ENCODE measurements at places on chromosomes 7 and 10.

GRCh38 chr7:137084607-137085380 lies 216.3 kb downstream of the CHRM2 start:
- DNase-seq, result no peak

- peak; percentile 25 for DNase-seq
These were observed 151.3 kb upstream of the FAM20C start for GRCh38 chr7:40799-41750.

DNA sequence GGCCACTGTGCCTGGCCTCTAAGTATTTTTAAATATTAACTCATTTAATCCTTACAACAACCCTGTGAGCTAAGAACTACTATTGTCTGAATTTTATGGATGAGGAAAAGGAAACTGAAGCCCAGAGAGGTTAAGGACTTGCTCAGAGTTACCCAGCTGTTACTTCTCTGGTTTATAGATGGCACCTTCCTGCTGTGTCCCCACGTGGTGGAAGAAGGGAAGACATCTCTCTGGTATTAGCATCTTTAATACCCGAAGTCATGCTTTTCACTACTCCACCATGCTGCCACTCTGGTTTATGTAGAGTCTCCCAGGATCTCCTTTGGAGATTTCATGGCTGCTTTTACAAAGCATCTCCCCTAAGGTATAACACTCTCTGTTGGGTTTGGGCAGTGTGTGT lies 105.5 kb upstream of the MKLN1 start:
- DNase-seq, result no peak

DNA sequence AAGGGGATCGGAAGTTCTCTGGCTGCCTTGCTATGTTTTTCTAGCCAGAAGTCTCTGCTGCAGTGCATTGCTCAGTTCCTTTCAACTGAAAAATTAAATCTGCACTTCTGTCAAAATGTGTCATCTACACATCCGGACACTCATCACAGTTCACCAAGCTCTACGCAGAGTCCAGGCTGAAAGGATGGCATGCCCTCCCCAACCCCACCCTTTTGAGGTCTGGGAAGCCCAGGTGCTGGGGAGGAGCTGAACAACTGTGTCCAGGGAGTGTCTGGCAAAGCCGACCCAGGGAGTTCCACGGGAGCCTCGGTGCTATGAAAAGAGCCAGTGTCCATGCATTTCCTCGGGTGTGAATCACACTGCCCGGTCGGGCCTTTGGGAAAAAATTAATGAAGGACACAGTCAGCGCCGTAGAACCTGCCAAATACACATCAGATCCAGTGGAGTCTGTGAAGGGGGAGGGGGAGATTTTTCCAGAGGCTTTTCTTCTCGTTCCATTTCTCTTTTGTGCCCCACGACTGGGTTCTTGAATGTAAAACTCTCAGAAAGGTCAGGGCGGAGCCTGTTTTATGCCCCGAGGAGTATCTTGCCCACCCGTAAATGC lies 757 bp upstream of the PALS2 start:
- peak; percentile 50 for DNase-seq

DNA sequence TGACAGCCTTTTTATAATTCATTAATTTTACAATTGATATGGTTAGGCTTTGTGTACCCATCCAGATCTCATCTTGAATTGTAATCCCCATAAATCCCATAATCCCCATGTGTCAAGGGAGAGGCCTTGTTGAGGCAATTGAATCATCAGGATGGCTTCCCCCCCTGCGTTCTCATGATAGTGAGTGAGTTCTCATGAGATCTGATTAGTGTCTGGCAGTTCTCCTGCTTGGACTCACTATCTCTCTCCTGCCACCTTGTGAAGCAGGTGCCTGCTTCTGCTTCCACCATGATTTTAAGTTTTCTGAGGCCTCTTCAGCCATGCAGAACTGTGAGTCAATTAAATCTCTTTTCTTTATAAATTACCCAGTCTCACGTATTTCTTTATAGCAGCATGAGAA lies 165.7 kb upstream of the GNAI1 start:
- no peak for DNase-seq

DNA sequence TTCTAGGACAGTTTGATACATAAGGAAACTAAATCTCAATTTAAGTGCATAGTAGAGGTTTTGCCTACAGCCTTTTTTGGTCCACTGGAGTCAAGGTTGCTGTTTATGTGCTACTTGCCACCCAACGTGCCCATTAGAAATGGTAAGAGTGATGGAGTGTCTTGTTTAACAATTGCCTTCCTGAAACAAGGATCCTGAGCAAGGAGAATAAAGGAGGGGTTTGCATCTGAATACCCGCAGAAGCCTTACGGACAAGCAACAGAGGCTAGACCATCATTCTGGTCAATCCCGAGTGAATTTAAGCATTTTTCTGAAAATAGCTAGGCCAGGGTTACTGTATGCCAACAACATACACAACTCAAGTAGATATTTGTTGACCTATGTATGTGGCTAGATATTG lies 63.6 kb downstream of the MARCHF5 start:
- DNase-seq, result no peak

- no peak for DNase-seq
These were observed 37.6 kb upstream of the GPR22 start for GRCh38 chr7:107432261-107432660.

DNA sequence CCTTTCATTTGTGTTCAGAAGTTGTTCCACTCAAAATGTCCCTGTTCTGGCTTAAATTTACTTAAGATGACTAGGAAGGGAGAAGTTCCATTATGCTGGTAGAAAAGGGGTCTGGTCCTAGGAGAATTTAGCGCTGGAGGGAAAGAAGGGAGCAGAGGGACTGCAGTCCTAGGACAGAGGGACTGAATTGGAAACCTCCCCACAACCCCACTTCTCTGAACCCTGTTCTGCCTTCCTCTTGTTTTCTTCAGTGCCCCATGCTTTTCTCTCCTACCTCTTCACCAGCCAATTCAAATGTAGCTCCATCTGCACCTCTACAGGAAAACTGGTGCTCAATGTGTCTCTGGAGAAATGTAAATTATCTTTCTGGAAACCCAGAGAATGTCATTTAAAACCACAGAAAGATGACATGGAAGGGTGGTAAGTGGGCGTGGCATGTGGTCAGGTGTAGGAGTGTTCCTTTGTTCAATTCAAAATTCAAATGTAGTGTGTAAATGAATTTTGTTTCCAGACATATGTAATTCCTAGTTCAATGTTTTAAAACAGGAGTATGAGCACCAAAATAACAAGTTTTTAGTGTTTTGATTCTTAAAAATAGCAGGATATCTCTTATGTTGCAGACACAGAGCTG lies 24.0 kb upstream of the RHOBTB1 start:
- DNase-seq, result no peak

GRCh38 chr10:1367938-1368841 lies 312.0 kb downstream of the WDR37 start:
- peak; percentile 17 for DNase-seq

DNA sequence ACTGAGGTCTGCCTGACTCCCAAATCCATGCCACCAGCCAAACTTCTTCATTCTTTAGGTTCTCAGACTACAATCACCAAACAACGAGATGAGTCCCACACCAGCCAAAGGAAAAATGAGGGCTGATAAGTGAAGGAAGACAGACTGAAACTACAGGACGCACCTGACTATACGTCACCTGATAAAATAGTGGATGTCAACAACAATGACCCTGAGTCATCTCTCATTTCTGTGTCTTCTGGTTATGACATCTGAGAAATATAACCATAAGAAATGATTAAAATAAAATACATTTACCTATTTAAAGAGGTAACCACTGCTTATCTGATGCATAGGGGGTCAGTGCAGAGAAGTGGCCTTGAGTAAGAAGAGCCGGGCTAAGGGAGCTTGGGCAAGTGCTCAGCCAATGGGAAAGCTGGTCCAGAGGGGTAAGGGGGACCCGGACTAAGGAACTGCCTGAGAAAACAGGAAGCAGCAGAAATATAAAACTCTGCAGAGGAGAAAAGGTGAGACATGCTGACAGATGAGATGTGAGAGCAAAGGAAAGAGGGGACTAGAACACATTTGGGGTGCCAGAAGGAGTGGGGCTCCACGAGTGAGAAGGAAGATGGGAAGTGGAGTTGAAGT lies 51.8 kb downstream of the HIPK2 start:
- DNase-seq, result no peak

- no peak for DNase-seq
These were observed 143.5 kb upstream of the UNC5B start for GRCh38 chr10:71068861-71069271.

- DNase-seq, result peak; percentile 37
These were observed 272.4 kb upstream of the LRGUK start for GRCh38 chr7:133854739-133855138.

DNA sequence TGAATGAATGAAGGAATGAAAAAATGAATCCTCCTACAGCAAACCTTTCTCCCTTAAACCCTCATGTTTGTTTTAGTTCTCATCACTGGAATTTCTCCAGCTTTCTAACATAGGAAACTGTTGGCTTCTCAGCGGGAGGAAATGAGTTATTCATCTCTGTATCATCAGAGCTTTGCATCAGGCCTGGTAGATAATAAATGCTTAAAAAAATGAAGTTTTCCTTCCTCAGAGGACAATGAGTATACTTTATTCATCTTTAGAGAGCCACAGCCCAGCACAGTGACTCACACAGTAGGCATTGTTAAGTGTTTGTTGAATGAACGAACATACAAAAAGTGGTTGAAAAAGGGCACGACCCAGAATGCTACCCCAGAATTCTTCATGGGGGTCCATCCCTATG lies 62.6 kb downstream of the COL13A1 start:
- peak; percentile 85 for DNase-seq

- DNase-seq, result no peak
These were observed 109.8 kb downstream of the GLI3 start for GRCh38 chr7:42127232-42127622.

DNA sequence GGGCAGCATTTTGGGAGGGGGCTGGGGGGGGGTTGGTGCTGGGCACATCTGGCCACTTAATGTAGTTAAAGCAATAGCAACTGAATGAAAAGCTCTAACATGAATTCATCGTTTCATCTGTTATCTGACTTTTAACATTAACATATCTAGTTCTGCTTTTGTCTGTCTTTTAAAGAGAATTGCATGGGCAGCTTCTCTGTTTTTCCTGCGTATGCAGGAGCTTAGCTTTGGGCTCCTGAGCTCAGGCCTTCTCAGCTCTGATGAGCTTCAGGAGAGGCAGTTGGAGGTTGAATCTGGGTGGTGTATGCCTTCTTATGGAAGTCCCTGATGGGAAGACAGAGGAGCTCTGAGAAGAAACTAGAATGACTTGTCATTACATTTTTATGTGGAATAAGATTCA lies 58.4 kb downstream of the DNAJB6 start:
- DNase-seq, result no peak

DNA sequence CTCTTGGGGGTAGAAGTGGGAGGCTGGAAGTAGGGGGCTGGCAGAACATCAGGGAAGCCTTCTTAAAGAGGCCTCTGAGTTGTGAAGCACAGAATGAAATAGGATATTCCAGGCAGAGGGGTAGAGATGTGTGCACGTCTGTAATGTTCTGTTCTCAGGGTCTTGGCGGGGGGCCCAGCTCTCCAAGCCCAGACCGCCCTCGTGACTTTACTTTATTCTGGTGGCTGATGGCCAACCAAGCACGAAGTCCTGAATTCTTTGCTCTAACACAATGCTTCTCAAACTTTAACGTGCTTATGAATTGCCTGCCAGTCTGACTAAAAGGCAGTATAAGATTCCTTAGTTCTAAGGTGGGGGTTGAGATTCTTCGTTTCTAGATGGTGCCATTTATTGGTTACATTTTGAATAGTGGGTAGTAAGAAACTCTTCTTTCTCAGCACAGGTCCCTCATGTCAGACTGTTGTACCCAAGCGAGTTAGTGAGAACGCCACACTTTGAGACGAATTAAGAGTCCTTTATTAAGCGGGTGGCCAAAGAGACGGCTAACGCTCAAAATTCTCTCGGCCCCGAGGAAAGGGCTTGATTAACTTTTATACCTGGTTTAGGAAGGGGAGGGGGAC lies 8.2 kb downstream of the PRXL2A start:
- DNase-seq, result no peak

GRCh38 chr7:101590663-101591435 lies 38.2 kb downstream of the MYL10 start:
- DNase-seq, result no peak

DNA sequence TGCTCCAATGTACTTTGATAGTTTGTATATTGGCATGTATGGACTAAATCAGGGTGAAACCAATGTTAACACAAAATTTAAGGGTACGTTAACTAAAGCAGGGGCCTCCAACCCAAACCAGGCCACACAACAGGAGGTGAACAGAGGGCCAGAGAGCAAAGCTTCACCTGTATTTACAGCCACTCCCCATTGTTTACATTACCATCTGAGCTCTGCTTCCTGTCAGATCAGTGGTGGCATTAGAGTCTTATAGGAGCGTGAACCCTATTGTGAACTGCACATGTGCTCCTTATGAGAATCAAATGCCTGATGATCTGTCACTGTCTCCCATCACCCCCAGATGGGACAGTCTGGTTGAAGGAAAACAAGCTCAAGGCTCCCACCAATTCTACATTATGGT lies 62.0 kb upstream of the SCIN start:
- DNase-seq, result no peak

GRCh38 chr10:89090756-89091445 lies 100.3 kb downstream of the FAS start:
- no peak for DNase-seq

- no peak for DNase-seq
These were observed 157.0 kb downstream of the TMEM26 start for GRCh38 chr10:61296161-61296560.

GRCh38 chr10:129170812-129171211 lies 296.2 kb upstream of the MGMT start:
- no peak for DNase-seq

GRCh38 chr7:83451501-83452045 lies 197.4 kb downstream of the SEMA3E start:
- no peak for DNase-seq

GRCh38 chr7:22339725-22340390 lies 17.1 kb downstream of the RAPGEF5 start:
- DNase-seq, result no peak

DNA sequence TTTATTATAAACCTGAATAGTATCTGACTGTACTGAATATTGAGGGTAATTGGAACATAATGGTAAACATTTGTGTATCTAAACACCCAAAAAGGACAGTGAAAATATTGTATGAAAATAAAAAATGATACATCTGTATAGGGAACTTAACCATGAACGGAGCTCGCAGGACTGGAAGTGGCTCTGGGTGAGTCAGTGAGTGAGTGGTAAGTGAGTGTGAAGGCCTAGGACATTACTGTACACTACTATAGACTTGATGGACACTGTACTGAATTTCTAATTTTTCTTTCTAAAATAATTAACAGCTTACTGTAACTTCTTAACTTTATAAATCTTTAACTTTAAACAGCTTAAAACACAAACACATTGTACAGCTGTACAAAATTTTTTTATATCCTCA lies 454.5 kb upstream of the FZD8 start:
- DNase-seq, result no peak

GRCh38 chr7:1055956-1056784 lies 11.8 kb downstream of the GPR146 start:
- DNase-seq, result no peak

All from SJSA1 (cell line).